ENCODE measurements at places on chromosomes 2 and 18. TPM values are rescaled to one million over a fixed set of nuclear protein-coding genes. Genes with fewer than 3 reads are reported as not detected.

- DNase-seq, result no peak
Observed at GRCh38 chr2:187803816-187804215, 249.6 kb upstream of the TFPI start.

DNA sequence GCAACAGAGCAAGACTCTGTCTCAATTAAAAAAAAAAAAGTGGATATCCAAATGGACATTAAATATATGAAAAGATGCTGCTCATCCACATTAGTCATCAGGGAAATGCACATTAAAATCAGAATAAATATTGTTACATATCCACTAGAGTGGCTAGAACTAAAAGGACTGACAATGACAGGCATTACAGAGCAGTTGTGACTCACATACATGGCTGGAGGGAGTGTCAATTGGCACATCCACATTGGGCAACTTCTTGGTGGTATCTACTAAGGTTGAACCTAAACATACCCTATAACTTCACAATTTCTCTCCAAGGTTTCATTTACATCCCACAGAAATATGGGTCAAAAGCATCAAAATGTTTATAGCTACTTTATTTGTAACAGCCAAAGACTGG is 14.0 kb upstream of the DNER start:
- DNase-seq, result no peak

- peak; percentile 47 for DNase-seq
Observed at GRCh38 chr2:23566241-23567142, 181.5 kb downstream of the KLHL29 start.

DNA sequence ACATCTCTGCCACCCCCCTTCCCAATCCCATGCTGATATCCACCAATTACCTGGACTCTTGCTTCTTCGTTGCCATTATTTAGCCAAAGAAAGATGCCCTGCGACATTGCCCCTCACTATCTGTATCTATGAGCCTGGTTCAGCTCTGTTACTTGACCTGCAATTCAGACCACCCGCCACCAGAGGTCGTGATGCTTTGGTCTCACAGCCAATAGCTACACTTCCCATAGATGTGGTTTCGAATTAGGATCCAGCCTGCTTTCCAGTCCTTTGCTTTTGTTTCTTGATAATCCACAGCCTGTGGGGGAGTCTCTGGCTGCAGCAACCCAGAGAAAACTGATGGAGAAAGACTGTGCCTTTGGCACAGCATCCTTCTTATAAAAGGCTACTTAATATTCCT is 239.4 kb downstream of the KLHL29 start:
- DNase-seq, result no peak

DNA sequence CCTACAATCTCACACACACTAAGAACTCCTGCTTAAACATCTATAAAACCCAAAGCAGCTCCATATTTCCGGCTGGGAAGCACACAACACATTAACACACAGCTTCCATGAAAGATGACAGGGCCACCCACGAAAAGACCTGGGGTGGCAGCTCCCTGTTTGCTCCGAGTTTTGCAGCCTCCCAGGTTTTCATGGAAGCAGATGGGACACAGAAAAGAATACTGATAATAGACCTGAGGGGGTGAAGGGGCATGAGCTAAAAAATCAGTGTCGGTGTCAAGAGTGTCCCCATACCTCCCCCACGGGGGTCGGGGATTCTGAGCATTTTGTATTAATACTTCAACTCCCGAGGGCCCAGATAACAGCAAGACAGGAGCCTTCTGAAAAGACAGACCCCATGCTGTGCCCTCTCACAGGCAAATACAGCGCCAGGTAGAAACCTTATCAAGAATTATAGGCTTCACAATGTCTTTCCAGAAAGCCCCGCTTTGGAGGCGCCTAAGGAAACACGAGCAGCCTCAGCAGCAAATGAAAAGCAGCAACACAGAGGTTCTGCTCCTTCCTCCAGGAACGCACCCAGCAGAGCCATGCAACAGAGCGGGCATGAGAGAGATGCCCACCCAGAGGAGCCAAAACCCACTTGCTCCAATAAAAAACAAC is 50.5 kb downstream of the ZNF516 start:
- no peak for DNase-seq

DNA sequence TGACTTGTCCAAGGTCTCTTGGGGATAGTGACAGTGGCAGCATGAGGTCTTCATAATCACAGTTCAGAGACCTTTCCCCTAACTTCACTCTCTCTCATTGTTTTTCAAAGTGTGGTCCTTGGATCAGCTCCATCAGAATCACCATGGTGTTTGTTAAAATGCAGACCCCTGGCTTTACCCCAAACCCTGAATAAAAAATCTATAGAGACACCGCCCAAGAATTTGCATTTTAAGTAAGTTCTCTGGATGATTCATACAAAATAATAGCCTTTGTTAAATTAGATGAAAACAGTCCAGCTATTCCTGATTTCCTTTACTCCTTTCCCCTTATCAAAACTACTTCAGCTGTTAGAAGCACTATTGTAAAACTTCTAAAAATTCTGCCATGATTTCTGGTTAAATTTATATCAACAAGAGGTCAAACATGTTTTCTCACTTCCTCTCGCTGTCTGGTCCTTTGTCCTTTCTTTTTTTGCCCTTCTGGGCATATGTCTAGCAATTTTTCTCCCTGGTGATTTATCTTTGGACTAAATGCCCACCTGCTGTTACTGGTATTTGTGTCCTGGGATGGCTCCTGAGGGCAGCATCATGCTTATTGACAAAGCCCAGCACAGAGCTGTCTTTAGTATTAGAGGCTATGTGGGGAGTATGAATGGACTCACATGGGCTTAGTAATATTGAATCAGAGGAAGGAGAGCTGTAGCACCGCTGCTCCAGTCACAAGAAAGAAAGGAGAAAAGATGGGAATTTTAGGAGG is 63.4 kb downstream of the LHCGR start:
- DNase-seq, result no peak

DNA sequence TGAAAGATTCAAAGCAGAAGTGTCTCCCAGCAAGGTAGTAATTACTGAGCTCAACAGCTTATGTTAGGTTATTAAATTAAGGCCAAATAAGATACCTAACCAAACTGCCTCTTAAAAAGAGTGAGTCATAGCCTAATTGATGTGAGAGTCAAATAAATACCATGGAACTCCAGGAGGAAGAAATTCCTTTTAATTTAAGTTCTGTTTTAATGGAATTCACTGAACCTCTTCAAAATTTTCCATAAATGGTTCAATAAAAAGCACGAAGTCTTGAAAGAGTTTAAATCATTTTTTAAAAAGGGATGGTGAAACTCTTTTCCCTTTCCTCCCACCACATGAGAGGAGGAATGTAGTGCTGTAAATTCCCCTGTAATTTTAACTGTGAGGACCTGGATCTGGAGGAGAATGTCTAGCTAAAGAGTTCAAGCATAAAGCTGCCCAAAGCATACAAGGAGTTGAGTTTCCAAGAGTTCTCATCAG is 180.8 kb upstream of the MMADHC start:
- DNase-seq, result no peak

DNA sequence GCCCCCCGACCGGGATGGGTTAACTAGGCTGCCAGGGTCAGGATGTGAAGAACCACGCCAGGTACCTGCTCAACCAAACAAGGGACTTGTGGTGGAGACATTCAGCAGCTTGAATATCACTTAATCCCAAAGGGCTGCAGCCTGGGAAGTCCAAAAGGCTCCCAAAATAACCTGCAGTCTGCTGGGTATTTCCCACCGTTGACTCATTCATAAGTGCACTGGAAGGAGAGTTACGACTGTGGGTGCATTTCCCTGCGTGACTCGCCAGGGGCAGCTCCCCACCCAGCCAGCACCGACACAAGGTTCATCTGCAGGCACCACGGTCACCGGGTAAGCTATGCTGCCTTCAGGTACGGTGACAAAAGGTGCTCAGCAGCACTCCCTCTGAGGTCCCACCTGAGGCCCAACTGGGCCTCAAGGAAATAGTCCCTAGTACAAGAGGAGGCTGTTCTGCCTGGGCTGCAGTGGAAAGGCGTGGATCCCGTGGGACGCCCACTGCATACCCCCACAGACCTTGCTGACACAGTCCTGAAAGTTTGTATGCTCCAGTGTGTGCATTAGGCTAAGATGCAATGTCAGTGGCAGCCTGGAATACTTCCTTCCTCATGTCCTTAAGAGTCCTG is 86.5 kb downstream of the UXS1 start:
- no peak for DNase-seq

DNA sequence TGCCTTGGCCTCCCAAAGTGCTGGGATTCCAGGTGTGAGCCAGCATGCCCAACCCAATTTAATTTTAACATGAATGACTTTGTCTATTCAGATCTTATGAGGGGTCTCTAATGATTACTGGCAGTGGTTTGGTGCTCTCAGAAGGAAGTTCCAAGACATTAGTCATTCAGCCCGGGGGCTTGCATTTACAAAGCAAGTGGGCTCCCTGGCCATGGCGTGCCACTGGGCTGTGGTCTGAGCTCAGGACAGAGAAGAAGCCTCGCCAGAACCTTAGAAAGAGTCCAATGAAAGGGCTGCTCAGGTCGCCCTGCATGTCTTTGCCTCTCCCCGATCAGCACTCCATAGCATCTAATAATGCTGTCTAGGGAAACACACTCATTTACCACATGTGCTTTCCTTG is 182.6 kb upstream of the CHAC2 start:
- no peak for DNase-seq

- DNase-seq, result no peak
Observed at GRCh38 chr2:98608962-98609604, 694 bp downstream of the UNC50 start.

- DNase-seq, result no peak
Observed at GRCh38 chr2:4073026-4073569, 369.7 kb downstream of the DCDC2C start.

- DNase-seq, result no peak
Observed at GRCh38 chr18:11676867-11677266, 12.2 kb upstream of the GNAL start.

The COA5 gene
- 36.7 TPM for total RNA-seq

- peak; percentile 72 for DNase-seq
Observed at GRCh38 chr2:42974721-42975717, 182.6 kb upstream of the HAAO start.

The IL1RN gene
- 4.0 TPM for total RNA-seq

The DYNAP gene
- total RNA-seq, result not detected

GRCh38 chr2:235287375-235287733 is 206.5 kb upstream of the AGAP1 start:
- DNase-seq, result no peak

The PAX8 gene
- 3.2 TPM for total RNA-seq

- DNase-seq, result no peak
Observed at GRCh38 chr2:120937686-120938044, 202.0 kb downstream of the GLI2 start.

The GPR39 gene
- total RNA-seq, result not detected

The NOP58 gene
- 103 TPM for total RNA-seq

DNA sequence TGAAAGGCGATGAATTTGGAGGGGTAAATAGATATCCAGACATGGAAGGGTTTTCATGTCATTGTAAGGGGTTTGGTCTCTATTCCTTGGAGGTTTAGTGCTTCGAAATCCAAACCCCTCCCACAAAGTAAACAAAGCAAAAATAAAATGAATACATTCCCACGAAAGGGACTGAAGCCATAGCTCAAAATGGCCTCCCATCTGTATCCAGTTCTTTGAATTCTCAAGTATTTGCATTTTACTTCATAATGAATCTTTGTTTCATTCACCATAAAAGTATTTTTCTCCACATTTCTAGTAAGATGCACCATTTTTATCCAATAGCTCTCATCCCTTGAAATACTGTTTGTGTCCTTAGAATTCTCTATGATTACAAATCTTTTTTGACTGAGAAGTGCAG is 103.2 kb upstream of the DTNA start:
- no peak for DNase-seq

DNA sequence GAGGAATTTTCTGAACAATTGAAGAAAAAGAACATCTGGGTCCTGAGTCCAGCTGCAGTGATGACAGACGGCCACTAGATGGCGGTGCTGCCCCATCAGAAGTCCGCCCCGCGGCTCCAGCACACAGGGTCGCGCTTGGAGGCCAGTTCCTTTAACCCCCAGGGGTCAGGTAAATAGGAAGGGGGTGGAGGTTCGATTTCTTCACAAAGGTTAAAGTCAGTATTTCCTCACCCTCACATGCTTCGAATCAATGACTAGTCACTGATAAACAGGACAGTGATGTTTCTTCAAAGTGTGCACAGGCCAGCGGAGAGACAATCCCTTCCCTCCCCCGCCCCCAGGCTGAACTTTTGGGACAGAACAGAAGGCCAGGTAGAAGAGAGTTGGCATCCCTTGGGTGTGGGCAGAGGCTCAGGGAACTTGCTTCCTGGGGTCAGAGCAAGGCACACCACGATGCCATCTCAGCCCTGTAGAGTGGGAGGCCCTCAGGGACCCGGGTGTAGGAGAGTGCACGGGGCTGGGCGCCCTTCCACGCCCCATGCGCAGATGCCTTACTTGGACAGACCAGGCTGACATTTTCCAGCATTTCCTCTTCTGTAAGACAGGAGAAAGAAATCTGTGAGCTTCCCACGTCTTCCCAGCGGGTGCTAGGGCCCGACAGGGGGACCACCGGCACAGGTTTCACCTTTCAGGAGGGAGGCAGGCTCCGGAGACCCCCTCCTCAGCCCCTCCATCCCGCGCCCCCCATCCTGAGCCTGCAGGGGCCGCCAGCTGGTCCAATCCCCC is 722 bp downstream of the APOB start:
- DNase-seq, result peak; percentile 68

- DNase-seq, result no peak
Observed at GRCh38 chr2:233262562-233262961, 11.1 kb downstream of the ATG16L1 start.
